NK-92 treated with Interleukin-12 subunit alpha and Interleukin-12 subunit beta, amount 100 ng/mL, for 24 hours (cell line): ENCODE measurements at places on chromosomes 1 and 21.

DNA sequence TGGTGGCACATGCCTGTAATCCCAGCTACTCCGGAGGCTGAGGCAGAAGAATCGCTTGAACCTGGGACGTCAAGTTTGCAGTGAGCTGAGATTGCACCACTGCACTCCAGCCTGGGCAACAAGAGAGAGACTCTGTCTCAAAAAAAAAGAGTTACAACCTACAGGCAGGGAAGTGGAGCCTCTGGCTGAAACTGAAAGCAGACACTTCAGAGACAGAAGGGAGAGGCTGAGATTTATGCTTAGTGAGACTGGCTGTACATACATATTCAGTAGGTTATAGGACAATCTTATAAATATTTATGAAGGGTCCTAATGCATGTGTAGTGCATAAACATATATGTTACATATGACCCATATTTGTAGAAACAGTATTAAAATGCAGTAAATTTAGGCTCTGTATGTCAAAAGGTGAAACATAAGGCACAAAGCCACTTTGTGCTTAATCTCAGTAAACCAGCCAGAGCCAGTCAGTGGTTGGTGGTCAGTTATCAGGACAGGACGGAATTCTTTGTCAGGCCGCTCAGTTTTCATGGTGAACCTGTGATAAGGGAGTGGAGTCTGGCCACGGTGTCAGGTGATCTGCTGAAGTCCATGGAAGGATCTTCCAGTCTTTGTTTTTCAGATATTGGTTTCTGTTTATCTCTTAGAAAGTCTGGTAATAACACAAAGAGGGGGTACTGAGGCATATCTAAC is 13.7 kb downstream of the RHEX start:
- DNase-seq = no peak

- DNase-seq = no peak
Observed at GRCh38 chr1:171418546-171418945, 66.8 kb upstream of the PRRC2C start.

DNA sequence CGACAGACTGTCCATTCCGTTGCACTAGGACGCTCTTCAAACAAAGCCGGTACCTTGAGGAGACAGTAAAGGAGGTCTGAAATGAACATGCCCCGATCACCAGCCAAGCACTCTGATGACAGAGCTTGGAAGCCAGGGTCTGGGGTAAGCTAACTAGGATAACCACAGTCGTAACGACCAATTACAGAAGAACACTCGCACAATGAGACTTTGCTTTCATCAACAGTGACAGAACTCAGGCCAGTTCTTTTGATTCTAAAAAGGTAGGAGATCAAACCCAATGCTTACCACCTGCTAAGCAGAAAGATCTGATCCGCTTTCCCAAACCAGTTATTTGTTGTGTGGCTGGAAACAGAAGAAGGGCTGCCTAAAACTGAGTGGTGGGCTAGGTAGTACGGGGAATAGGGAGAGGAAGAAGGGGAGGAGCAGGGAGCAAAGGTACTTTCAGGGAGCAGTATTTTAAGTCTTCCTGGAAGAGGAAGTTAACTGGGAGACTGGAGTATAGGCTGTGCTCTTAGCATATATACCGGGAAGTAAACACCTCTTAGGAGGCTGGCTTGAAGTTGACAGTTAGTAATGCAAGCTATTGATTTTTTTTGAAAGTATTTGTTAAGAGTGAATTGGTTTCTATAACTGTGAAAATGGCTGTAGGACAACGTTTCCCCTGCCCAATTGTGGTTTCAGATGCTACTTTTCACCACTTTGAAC is 38.4 kb downstream of the UCK2 start:
- DNase-seq = no peak

- DNase-seq = no peak
Observed at GRCh38 chr1:168466714-168467131, 77.1 kb downstream of the XCL2 start.

GRCh38 chr1:226590614-226591013 is 42.0 kb downstream of the STUM start:
- DNase-seq = no peak

GRCh38 chr1:38028671-38029070 is 16.1 kb downstream of the UTP11 start:
- DNase-seq = no peak

DNA sequence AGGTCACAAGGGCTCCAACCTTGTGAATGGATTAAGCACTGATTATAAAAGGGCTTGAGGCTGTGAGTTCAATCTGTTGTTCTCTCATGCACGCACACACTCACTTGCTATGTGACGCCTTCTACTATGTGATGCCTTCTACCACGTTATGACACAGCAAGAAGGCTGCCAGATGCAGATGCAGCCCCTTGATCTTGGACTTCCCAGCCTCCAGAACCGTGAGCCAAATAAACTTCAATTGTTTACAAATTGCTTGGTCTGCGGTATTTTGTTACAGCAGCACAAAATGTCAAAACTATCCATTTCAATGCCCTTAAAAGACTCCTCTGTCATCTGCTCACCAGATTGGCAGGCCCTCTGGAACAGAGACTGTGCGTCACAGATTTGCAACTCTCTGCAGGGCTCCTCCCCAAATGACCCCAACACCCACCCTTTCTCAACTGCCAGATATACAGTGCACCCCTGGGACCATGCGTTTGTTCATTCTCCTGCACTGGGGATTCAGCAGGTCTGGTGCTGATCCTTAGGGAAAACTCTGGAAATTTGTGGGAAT is 47.8 kb upstream of the KANK4 start:
- DNase-seq = no peak

DNA sequence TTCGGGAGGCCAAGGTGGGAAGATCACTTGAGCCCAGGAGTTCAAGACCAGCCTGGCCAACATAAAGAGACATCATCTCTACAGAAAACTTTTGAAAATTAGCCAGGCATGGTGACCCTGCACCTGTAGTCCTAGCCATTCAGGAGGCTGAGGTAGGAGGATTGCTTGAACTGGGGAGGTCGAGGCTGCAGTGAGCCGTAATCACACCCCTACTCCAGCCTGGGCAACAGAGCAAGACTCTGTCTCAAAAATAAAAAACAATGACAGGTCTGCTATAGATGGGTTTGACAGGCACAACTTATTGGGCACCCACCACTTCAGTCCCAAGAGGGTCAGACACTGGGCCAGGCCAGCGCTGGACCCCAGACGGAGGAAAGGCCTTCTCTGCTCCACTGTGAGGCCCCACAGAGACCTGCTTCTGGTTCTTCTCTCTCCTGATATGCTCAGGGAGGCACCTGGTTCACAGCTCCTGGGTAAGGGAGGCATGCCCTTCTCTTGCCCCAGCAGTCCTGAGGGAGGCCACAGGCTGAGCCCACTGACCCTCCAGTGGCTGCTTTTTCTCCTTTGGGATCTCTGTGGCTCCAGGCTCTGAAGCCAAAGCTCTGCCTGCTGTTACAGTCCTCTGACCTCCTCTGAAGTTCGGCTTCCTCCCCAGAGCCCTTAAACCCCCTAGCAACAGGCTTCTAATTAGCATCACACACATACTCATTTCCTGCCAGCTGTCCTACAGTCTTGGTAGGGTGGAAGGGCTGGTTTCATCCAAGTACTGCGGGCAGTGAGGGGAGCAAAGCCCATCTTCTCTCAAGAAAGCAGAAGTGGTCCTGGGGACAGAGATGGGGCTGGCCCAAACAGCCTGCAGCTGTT is 14.4 kb downstream of the S100A16 start:
- DNase-seq = no peak

- no peak for DNase-seq
Observed at GRCh38 chr1:11138952-11139351, 39.3 kb upstream of the EXOSC10 start.

GRCh38 chr1:29640428-29640785 is 404.1 kb downstream of the PTPRU start:
- DNase-seq = no peak
